D721Med (cell line): ENCODE measurements at places on chromosomes 3 and 15.

- DNase-seq: no peak
Measured at GRCh38 chr15:90174140-90174875, 26.8 kb upstream of the SEMA4B start.

GRCh38 chr15:98609144-98609852 lies 39.0 kb upstream of the IGF1R start:
- DNase-seq: no peak

- DNase-seq: no peak
Measured at GRCh38 chr15:80773792-80774352, 5.3 kb upstream of the CEMIP start.

GRCh38 chr3:139811331-139811730 lies 123.7 kb upstream of the CLSTN2 start:
- no peak for DNase-seq

- DNase-seq: no peak
Measured at GRCh38 chr15:89761929-89762328, 10.9 kb upstream of the MESP1 start.

- no peak for DNase-seq
Measured at GRCh38 chr15:64938192-64938591, 26.5 kb downstream of the ANKDD1A start.

DNA sequence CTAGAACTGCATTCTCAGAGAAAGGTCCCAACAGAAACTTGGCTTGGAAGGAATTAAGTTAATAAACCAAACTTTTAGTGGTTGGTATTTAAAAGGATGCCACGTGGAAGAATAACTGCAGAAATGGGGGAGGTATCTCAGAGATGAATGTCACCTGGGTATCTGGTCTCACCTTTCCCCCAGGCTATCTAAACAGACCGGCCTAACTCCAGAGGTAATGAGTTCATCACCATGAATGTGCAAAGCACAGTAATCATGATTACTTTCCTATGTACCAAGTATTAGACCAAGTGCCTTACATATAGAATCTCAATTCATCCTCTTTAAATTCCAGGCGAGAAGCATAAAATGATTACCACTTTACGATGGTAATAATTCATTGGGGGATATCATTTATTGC lies 80.8 kb downstream of the FBN1 start:
- DNase-seq: no peak

GRCh38 chr3:153626158-153626557 lies 464.1 kb downstream of the RAP2B start:
- DNase-seq: no peak

DNA sequence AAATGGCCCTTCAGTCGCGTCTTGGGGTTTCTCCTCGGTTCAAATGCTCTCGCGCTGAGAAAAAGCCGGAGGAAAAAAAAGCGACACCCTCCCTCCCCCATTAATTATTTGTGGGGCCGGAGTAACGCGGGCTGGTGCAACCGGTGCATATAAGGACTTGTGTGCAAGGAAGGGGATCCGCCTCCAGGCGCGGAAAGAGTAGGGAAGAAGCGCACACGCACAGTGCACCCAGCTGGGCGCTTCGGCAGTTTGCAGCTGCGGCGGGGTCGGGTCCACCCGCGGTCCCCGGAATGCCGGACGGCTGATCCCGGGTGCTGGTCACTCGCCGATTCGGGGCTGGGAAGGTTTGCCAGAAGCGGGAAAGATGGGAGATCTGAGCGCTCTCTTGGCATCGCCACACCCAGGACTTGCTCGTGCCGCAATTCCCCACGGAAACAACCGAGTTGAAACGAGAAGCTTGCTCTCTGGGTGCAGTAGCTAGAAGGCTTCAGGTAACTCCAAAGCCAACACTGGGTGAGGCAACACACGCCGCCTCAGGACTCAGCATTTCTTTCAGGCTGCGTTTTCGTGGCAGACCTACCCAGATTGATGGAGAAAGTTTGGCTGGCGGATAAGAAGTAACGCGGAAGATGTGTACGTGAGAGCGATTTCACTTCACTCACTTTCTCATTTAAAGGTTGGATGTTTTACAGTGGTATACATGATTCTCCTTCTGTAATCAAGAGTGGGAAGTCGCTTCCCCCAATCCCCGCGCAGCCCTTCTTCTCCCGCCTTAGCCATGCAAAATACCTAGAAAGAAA lies 720 bp upstream of the TNIK start:
- DNase-seq: peak; percentile 22

GRCh38 chr15:52803467-52804306 lies 13.6 kb upstream of the ONECUT1 start:
- no peak for DNase-seq

DNA sequence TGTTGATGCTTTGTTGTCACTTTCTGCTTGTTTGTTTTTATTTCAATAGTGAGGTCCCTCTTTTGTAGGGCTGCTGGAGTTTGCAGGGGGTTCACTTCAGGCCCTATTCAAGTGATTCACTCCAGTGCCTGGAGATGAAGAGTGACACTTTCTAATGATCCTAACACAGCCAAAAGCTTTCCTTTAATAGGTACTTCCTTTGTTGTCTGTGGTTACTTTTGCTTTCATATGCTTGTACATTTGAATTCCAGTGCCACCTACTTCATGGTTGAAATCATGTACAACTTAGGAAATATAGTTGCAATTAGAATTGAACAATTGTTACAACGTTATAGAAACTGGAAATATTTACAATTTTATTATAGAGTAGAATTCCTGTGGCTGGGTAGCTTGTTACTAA lies 466.8 kb upstream of the EPHA3 start:
- no peak for DNase-seq

GRCh38 chr15:50753463-50753862 lies 12.0 kb downstream of the SPPL2A start:
- no peak for DNase-seq

GRCh38 chr15:70430069-70430468 lies 332.4 kb upstream of the TLE3 start:
- DNase-seq: no peak

- no peak for DNase-seq
Measured at GRCh38 chr15:92617549-92618520, 37.7 kb downstream of the FAM174B start.

DNA sequence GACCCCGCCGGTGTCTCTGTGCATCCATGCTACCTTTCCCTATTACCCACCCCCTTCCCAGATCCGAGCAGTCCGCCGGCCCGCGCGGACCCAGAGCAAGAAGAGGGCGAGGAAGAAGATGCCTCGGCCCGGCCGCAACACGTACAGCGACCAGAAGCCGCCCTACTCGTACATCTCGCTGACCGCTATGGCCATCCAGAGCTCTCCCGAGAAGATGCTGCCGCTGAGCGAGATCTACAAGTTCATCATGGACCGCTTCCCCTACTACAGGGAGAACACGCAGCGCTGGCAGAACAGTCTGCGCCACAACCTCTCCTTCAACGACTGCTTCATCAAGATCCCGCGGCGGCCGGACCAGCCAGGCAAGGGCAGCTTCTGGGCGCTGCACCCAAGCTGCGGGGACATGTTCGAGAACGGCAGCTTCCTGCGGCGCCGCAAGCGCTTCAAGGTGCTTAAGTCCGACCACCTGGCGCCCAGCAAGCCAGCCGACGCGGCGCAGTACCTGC lies 788 bp downstream of the FOXB1 start:
- no peak for DNase-seq

DNA sequence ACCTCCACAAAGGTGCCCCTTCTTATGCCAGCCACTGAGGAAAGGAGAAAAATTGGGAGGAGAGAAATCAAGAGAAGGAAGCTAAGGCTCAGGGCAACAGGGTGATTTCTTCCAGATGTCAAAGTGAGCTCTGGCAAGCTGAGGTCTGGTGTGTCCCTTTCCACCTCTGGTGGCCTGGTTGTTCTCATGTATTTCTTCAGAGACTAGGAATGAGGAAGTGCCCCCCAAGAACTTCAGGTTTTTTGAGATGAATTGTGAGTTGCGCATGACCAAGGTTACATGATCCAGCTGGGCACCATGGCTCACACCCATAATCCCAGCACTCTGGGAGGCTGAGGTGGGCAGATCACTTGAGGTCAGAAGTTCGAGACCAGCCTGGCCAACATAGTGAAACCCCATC lies 5.6 kb downstream of the RAB6B start:
- DNase-seq: no peak

GRCh38 chr3:124688581-124689454 lies 41.4 kb upstream of the UMPS start:
- peak; percentile 46 for DNase-seq

GRCh38 chr3:44952689-44953088 lies 23.3 kb downstream of the ZDHHC3 start:
- DNase-seq: no peak

DNA sequence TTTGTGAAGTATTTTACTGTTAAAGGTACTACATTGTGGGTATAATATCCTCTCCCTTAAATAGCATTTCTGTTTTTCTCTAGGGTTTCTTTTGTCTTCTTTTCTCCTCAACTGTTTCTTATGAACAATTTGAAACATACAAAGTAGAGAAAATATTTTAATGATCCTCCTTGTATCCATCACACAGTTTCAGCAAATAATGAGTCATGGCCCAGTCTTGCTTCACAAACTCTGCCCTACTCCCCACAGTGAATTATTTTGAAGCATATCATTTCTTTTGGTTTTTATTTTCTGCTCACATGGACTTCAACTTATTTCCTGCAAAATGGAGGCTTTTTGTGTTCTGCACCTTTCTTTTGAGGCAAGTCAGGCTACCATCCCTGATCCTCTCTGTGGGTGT lies 6.1 kb upstream of the SCAANT1 start:
- DNase-seq: no peak

DNA sequence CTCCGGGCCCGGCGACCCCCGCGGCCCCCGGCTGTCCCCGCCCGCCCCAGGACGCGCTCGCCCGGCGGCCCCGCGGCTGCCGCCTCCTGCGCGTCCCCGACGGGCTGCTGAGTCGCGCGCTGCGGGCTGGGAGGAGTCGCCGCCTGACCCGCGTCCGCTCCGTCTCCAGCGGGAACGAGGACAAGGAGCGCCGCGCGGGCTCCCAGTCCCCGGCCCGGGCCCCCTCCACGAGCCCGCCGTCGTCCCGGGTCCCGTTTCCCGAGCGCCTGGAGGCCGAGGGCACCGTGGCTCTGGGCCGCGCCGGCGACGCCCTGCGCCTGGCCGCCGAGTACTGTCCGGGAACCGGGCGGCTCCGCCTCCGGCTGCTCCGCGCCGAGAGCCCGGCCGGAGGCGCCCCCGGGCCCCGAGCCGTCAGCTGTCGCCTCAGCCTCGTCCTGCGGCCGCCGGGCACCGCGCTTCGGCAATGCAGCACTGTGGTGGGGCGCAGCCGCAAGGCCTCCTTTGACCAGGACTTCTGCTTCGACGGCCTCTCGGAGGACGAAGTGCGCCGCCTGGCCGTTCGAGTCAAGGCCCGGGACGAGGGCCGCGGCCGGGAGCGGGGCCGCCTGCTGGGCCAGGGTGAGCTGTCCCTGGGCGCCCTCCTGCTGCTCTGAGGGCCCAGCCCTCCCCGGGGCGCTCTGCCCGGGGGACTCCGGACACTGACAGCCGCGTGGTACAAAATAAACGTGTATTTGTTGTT lies 1.5 kb downstream of the C2CD4A start:
- no peak for DNase-seq

- no peak for DNase-seq
Measured at GRCh38 chr3:71582036-71582611, 1.4 kb downstream of the FOXP1 start.

GRCh38 chr3:146187334-146187950 lies 26.5 kb upstream of the PLOD2 start:
- DNase-seq: no peak

GRCh38 chr15:76982756-76983155 lies 12.2 kb upstream of the PSTPIP1 start:
- DNase-seq: no peak

DNA sequence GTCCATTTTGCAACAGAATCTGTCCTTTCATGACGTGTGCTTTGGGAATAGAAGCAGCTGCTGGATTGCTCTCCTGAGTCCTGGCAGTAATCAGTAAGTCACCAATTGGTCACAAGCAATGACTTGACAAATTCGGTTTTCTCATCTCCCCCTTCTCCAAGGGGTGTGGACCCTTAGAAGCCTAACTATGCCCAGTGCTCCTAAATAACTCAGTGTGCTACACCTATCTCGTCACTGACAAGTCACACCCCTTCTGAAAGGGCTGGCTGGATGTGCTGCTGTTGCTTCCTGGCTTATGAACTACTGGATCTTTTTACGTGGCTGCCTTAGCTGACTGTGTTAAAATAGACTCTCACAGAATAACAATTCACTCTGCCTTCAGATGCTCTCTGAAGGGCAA lies 1351.5 kb downstream of the ZPLD1 start:
- DNase-seq: no peak
